ENCODE measurements at places on chromosomes 1 and 21.

GRCh38 chr1:64490213-64490818 is 20.4 kb downstream of the CACHD1 start:
- DNase-seq: no peak

DNA sequence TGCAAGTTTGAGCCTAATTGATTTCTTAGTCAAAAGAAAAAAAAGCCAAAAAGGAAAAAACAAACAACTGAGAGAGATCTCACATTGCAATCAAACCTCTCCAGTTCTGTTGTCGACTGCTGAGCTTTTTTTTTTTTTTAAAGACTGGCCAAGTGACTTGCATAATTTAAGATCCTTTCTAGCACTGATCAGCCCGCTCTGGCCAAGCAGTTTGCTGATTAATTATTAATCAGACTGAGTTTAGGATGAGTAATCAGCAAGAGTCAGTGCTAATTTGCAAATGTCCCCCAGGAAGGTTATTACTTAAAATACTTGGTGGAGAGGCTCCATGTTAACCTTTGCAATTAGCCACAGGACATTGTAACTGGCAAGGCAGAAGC is 39.3 kb downstream of the HMGB4 start:
- DNase-seq: no peak

DNA sequence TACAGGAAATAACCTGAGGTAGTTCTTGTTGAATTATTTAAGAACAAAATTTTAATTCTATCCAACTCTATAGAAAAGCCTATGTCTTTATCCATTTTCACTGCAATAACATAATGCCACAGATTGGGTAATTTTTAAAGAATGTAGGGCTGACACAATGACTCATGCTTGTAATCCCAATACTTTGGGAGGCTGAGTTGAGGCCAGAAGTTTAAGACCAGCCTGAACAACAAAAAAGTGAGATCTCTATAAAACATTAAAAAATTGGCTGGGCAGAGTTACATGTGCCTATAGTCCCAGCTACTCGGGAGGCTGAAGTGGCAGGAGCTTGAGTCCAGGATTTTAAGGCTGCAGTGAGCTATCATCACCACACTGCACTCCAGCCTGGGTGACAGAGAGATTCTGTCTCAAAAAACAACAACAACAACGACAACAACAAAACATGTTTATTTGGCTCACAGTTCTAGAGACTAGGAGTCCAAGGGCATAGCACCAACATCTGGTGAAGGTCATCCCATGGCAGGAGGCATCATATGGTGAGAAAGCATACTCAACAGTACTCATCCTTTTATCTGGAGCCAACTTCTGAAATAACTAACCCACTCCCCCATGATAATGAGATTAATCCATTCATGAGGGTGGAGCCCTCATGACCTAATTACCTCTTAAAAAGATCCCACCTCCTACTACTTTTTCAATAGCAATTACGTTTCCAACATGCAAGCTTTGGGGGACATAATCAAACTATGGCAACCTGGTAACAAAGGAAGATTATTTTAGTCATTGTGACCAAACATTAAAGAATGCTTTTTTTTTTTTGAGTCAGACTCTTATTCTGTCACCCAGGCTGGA is 59.6 kb downstream of the ABL2 start:
- DNase-seq: no peak

- no peak for DNase-seq
Measured at GRCh38 chr1:15750924-15751323, 7.7 kb upstream of the FBLIM1 start.

GRCh38 chr1:243508303-243508713 is 252.5 kb downstream of the SDCCAG8 start:
- DNase-seq: no peak

DNA sequence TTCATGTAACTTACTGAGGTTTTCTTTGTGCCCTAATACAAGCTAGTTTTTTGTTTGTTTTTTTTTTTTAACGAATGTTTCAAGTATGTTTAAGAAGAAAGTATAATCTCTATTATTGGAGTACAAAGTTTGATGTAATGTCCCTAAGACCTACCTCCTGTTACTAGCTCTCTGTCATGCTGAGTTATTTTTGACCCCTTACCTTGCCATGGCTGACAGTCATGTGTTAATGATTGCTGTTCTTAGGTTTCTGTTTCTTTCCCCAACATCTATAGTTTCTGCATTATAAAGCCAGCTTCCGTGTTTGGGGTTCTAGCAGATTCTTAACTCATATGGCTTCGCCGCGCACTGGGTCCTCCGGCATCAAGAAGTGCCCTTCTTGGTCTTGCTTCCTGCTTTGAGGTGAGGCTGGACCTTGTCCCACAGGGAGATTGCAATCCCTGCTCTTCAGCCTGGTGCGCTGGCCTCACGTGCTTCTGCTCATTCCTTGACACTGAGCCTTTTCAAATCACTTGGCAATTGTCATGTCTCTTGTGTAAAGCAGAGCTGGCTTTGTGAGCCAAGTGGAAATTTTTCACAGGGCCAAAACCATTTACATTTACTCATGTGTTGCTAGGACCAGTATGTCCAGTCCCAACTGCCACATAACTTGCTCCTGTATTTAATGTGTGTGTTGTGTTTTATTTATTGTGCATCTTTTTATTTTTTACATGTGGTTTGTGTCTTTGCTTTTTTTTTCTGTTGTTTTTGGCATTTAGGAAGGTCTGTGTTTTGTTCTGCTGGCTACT is 135.0 kb upstream of the COL6A1 start:
- DNase-seq: no peak

- no peak for DNase-seq
Measured at GRCh38 chr1:154833841-154834240, 36.2 kb downstream of the KCNN3 start.

DNA sequence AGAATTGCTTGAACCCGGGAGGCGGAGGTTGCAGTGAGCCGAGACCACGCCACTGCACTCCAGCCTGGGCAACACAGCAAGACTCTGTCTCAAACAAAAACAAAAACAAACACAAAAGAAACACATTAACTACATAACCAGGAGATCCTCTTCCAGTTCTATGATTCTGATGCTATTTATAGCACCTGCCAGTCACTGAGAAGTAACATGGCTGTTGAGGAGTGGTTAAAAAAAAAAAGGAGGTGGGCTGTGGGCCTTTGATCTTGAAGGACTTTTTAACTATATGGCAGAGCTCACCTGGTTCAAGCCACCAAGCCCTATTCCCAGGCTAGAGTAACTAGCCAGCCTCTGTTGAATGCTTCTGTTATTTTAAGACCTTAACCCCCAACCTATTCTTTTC is 148.8 kb downstream of the ZBTB18 start:
- DNase-seq: no peak

Measured in CMK (cell line).